ENCODE measurements at places on chromosomes 6 and 20. TPM values are rescaled to one million over a fixed set of nuclear protein-coding genes. Genes with fewer than 3 reads are reported as not detected.

Gene KCNK5
- 0.04 TPM for total RNA-seq

- DNase-seq, result no peak
Observed at GRCh38 chr20:5886788-5887187, 63.5 kb downstream of the TRMT6 start.

Gene EYA4
- total RNA-seq, result not detected

- DNase-seq, result no peak
Observed at GRCh38 chr6:135496800-135497411, 634 bp downstream of the AHI1 start.

- DNase-seq, result no peak
Observed at GRCh38 chr6:12258191-12258590, 32.0 kb upstream of the EDN1 start.

DNA sequence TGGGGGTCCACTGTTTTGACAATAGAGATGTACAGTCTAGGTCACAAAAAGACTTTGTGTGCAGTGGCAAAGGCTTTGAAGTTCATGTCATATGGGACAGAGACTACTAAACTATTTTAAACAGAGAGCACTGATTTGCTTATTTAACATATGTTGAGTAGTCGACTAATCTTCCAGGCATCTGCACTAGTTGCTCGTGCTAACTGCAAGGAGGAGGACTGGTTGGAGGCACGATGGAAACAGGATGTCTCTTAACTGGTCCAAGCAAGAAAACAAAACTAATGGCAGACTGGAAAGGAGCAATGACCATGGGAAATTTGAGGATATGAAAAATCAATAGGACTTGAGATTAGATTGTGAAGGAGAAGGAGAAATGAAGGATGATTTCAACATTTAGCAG lies 28.5 kb upstream of the ERVFRD-1 start:
- DNase-seq, result no peak

DNA sequence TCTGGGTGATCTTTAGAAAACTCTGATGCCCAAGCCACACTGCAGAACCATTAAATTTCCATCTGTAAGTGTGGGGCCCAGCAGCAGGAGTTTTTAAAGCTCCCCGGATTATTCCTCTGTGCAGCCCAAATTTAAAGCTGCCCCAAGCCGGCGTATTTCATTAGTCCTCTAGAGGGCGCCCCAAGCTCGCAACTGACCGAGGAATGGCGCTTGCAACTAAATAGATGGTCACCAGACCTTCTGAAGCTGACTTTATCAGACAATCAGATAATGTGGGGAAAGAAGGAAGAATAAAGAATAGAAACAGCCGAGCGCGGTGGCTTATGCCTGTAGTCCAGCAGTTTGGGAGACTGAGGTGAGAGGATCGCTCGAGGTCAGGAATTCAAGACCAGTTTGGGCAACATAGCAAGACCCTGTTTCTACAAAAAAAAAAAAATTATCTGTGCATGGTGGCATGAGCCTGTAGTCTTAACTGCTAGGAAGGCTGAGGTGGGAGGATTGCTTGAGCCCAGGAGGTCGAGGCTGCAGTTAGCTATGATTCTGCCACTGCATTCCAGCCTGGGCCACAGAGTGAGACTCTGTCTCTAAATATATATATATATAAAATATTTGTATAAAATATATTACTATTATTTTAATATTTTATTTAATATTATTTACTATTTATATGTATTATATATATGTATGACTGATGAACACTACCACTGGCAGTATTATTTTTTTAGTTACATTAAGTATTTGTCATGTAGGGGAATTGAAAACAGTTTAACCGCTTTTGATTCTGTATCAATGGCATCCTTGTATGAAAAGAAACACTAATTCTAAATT lies 56.0 kb downstream of the OTOR start:
- no peak for DNase-seq

GRCh38 chr20:17594443-17594842 lies 24.6 kb downstream of the DSTN start:
- DNase-seq, result peak; percentile 77

Gene TMX4
- total RNA-seq, result 11.7 TPM

GRCh38 chr6:107674995-107675738 lies 148.9 kb downstream of the SCML4 start:
- peak; percentile 40 for DNase-seq

Gene STMND1
- total RNA-seq, result not detected

DNA sequence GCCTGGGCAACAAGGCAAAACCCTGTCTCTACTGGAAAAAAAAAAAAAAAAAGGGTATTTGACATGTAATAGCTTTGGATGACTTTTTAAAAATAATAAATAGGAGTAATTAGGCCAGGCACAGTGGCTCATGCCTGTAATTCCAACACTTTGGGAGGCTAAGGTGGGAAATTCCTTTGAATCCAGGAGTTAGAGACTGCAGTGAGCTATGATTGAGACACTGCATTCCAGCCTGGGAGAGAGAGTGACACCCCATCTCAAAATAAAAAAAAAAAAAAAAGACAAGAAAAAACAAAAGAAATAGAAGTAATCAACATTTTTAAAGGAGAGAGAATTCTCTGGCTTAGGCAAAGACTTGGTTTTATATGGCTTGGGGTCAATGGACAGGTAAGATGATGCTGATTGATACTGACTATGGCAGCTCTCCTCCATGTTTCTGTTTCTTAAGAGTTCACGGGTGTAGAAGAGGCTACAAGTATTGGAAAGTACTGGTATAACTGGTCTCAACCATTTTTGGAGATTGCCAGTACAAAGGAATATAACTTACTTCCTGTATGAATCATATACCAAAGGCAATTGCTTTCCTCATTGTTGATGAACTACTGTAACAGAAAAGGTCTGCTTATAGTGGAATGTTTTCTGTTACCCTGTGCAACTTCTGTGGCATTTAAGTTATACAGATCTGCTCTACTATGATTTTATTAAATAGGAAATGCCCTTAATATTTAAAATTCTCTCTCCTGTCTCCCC lies 10.1 kb downstream of the MAP3K5 start:
- DNase-seq, result no peak

- no peak for DNase-seq
Observed at GRCh38 chr6:150877928-150878327, 12.4 kb downstream of the MTHFD1L start.

GRCh38 chr6:102150549-102150948 lies 757.0 kb downstream of the GRIK2 start:
- DNase-seq, result no peak

Gene YTHDF1
- 36.2 TPM for total RNA-seq

DNA sequence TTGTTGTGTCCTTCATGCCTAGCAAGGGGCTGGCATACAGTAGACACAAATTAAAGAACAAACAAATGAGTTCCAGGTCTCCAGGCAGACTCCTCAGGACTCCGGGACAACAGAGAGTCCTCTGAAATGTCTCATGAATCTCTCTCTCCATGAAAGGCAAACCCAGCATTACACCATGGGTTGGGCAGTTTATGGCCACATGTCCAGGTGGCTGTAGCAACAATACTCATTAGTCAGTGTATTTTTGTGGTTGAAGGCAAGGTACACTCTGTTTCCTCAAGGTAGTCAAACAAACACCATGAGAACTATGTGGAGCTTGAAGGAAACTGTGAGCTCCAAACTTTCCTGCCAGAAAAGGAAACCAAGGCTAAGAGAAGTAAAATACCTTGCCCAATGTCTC lies 62.2 kb downstream of the KCNB1 start:
- DNase-seq, result peak; percentile 46

Gene BTNL2
- not detected for total RNA-seq

Gene NTSR1
- 2.8 TPM for total RNA-seq

GRCh38 chr20:58976061-58976730 lies 4.9 kb upstream of the NELFCD start:
- no peak for DNase-seq

GRCh38 chr6:35368038-35368887 lies 25.9 kb downstream of the PPARD start:
- peak; percentile 43 for DNase-seq

Gene PEX3
- total RNA-seq, result 30.1 TPM

DNA sequence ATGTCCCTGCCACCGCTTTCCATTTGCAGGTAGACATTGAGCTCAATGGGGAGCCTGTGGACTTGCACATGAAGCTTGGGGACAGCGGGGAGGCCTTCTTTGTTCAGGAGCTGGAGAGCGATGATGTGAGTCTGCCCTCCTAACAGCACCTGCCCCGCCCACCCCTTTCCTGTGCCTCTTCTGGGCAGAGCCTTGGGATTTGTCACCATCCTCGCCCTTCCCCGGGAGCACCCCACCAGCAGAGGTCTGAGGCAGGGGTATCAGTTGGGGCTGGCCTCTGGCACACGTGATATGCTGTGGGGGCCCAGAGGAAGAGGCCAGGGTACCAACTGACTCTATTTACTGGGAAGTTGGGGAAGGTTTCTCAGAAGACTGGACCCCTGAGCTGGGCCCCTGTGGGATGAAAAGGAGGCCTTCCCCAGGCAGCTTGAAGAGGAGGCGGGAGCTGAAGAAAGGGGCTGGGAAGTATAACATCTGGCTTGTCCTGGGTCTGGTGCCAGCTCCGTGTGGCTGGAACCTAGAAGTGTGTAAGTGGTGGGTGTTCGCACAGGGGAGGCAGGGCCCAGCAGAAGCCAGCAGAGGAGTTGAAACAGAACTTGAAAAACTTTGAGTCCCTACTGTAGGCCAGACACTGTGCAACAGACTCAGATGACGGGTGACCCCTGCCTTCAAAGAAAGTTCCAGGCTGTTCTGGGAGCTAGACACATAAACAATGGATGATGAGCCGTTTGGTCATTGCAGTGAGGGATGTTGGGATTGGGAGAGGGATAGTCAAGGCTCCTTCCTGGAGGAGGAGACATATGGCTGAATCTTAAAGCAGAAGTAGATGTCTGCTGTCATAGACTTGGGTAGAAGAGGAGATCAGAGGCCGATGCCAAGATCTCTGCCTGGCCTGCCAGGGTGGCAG lies 7.2 kb downstream of the LPIN3 start:
- DNase-seq, result no peak

Gene ZNF311
- 3.3 TPM for total RNA-seq

DNA sequence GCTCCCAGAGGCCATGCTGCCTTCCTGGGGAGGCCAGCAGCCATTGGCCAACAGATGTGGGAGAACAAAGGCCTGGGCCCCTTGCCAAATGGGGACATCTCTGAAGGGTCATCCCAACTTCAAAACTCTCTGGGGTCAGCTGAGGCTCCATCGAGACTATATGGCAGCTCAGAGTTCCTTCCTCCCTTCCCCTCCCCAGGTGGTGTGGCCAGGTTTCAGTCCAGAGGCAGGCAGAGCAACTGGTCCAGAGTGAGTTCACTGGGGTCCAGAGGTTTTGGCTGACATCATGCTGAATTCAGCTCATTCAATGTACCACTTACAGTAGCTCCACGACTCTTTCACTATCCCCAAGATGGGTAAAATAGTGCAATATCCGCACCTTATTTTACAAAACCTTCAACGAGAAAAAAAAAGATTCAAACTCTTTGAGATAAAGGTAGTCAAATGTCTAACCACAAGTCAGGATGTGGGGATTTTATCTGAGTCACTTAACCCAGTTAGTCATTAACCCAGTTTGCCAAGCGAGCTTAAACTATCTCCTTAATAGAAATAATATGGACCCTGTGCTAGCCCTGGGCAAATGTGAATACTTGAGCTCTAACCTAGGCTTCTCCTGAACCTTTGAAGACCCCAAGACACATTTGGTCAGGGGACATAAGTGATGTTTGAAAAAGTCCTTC lies 108.4 kb upstream of the PLEKHG1 start:
- DNase-seq, result peak; percentile 87

- no peak for DNase-seq
Observed at GRCh38 chr6:53937461-53937860, 142.7 kb downstream of the LRRC1 start.

Data from foreskin keratinocyte (primary cell).